ENCODE measurements at places on chromosomes 11 and 22.

- DNase-seq = no peak
These were observed 370.6 kb upstream of the CADM1 start for GRCh38 chr11:115874843-115875242.

DNA sequence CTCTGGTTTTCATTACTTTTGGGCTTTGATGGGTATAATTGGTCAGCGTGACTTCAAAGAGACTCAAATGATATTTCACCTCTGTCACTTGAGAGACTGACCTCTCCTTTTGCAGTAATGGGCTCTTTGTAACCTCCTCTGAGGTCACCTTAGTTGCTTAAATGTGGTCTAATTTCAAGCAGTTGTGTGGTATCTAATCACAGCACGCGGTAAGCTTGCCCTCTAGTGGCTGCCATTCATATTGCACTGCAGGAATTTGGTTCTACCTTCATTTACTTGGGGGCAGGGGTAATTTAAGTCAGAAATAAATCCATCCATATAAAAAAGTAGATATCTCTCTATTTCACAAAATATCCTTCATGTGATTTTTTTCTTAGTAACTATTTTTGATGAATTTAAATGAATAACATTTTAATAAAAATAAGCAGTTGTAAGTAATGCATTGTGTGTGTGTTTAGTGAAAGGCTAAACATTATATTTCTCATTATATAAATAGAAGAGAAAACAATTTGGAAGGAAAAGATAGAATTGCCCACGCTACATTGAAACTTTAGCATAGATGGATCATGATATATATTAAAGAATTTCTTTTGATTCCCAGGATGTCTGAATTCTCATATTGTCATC, 55.0 kb upstream of the ANO3 start:
- peak; percentile 74 for DNase-seq

- no peak for DNase-seq
These were observed 112.1 kb downstream of the TRIM29 start for GRCh38 chr11:120025606-120026335.

DNA sequence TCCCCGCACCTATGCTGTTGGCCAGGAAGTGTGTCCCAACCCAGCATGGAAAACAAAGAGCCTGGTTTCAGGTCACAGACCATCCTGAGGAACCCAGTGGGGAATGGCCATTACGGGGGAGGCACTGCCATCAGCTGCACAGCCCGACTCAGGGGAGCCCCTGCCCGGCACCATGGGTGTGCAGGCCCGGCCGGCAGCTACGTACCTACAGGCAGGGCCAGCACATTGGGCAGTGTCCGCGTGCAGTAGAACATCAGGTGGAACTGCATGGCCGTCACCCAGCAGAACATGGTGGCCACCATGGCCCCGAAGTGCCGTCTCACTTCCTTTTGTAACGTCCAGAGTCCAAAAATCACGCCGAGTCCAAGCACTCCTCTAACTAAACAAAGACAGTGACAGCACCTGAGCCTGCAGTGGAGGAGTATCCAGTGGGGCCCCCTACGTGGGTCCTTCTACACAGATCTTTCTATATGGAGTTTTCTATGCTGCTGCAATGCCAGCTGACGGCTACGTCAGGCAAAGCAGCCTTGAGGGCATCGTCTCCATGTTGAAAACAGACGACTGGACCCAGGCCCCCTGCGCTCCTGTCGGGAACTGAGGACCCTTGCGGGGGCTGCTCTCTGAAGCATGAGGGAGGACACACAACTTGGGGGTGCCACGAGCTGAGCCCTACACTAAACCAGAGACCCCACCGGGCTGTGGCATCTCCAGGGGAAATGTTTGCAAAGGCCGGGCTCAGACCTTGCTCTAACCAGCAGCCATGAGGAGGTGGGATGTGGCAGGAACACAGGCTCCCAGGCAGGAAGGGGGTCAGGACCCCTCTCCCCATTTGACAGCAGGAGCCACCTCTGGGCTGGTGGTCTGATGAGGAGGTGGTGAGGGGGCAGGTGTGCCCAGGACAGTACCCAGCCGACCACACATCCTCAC, 7.7 kb downstream of the ALG12 start:
- DNase-seq = no peak

- DNase-seq = no peak
These were observed 6.8 kb downstream of the ARHGAP1 start for GRCh38 chr11:46693597-46694012.

DNA sequence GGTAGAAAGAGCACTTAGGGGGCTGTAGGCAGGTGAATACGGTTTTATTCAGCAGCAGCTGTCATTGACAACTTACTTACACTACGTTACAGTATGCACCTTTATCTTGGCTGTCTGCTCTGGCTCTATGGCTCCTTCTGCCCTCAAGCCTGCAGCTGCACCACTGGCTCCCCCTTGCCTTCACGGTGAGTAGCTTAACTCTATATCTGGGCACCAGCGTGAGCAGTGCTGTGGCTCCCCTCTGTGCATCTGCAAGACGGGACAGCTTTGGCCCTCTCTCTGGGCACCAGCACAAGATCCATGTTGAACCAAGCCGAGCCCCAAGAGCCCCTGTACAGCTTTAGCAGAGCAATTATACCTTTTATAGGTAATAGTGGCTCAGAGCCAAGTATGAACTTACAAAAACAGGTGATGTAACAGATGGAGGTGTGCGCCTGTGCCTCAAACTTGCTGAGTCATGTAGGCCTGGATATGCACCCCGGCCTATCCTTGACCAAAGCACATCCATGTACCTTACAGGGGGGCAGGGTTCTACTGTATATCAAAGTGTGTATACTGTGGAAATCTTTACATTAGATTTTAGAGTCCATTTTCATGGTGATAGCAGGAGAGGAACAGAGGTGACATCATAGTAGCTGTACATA, 96.9 kb upstream of the CTSC start:
- no peak for DNase-seq

DNA sequence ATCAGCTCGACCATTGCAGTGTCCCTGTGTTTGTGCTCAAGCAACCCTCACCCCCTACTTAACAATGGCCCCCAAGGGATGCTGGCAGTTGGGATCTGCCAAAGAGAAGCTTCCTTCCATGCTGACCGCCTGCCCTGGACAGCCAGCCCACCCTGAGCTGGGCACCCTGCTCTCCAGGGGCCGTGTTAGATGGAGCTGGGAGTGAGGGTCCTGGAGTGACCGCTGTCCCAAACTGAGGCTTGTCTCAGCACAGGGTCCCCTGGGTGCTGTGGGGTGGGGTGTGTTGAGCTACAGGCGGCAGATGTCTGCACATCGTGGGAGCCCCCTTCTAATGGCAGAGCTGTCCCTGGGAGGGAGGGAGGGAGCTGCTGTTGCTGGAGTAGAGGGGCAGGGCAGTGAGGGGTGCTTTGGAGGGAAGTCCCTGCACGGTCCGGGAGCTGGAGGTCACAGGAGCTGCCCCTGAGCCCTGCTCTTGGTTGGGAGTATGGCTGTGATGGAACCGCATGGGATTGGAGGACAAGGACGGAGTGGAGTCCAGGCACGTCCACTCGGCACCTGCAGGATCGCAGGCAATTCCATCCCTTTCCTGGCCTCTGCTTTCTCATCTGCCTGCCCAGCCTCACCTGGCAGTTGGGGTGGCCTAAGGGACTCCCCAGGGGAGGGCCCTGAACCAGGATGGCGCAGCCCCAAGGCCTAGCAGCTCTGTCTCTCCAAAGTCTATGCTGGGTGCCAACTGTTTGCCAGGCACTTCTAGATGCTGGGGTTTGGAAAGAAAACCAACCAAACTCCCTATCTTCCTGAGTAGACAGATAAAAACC, 126.3 kb downstream of the ARHGAP8 start:
- DNase-seq = no peak

Measured in HAP-1 (cell line).